ENCODE measurements at places on chromosomes 11 and 22. TPM values are rescaled to one million over a fixed set of nuclear protein-coding genes. Genes with fewer than 3 reads are reported as not detected.

- no peak for DNase-seq
Observed at GRCh38 chr22:45434981-45435380, 21.5 kb downstream of the RIBC2 start.

- peak; percentile 89 for DNase-seq
Observed at GRCh38 chr11:72041364-72042063, 38.8 kb downstream of the NUMA1 start.

GLYAT gene
- 55.4 TPM for total RNA-seq

FIBP gene
- total RNA-seq: 103 TPM

DNA sequence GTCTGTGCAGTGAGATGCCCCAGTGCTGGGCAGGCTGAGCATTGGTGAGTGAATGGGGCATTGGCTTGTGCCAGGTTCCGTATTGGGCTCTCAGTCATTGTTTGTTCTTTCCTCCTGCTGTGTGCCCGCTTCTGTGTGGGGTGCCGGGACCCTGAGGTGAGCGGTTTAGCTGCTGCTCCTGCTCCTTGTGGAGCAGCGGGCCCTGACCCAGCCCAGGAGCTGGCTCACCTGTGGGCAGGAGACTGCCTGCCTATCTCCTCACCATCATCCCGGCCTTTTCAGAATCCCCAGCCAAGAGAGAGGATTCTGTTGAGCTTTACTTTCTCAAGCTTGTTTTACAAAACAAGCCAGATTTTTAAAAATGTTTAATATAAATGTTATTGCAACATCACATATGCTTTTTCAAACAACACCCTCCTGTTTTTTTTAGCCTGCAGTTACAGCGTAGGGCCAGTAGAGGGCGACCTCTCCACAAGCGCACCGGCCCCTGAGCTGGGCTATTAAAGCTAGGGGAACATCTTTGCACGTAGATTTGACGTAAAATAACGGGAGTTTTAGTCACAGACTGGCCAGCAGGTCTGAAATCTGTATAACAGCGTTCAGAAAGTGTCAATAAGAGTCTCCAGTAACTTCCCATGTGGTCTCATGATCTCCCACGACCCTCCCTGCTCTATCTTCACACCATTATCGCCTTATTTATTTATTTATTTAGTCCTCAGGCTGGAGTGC is 25.1 kb upstream of the RELT start:
- peak; percentile 62 for DNase-seq

MUC2 gene
- under 0.01 TPM for total RNA-seq
